Muscle of back (tissue), 13 donors: ENCODE measurements at places on chromosomes 5 and 9.

DNA sequence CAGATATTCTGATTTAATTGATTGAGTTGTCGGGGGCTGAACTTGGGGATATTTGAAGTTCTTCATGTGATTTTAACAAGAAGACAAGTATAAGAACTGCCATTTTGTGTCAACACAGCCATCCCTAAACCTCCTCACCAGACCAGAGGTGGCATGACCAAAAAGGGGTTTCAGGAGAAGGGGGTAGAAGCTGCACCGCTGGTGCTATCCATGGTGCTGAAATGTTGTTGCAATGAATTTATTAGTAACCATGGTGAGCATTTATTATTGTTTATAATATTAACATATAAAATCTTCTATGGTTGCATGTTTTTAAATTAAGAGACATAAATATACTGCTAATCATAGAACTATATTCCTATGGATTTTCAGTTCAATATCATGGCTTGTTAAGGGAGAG lies 72.3 kb downstream of the GNA14 start:
- DNase-seq, result no peak

DNA sequence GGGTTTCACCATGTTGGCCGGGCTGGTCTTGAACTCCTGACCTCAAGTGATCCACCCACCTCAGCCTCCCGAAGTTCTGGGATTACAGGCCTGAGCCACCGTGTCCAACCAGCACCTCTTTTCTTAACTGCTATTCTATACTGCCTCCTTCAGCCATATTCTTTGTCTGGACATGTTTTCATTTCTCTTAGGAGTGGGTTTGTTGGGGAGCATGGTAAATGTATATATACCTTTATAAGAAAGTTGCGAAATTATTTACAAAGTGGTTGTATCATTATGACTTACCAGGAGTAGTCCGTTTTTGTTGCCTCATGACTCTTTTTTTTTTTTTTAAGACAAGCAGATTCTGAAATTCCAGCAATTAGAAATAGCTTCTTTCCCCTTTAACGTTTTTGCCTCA lies 38.7 kb downstream of the CDC42SE2 start:
- DNase-seq, result no peak

DNA sequence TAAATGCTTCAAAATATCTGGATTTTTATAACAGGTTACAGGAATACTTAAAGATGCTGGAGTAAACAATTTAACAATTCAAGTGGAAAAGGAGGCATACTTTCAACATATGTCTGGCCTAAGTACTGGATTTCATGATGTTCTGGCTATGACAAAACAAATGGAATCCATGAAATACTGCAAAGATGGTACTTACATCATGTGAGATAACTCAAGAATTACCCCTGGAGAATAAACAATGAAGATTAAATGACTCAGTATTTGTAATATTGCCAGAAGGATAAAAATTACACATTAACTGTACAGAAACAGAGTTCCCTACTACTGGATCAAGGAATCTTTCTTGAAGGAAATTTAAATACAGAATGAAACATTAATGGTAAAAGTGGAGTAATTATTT lies 35.6 kb downstream of the SLC30A5 start:
- peak; percentile 2 for DNase-seq

- DNase-seq, result peak; percentile 95
Measured at GRCh38 chr5:32027717-32028458, 146.2 kb downstream of the GOLPH3 start.

GRCh38 chr9:121399126-121399882 lies 29.3 kb upstream of the STOM start:
- peak; percentile 22 for DNase-seq

DNA sequence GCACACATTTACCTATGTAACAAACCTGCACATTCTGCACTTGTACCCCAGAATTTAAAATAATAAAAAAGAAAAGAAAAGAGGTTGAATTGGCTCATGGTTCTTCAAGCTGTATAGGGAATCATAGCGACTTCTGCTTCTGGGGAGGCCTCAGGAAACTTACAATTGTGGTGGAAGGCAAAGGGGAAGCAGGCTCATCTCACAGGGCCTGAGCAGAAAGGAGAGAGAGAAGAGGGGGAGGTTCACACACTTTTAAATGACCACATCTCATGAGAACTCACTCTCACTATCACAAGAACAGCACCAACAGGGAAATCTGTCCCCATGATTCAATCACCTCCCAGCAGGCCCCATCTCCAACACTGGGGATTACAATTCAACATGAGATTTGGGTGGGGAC lies 214.6 kb downstream of the CDK5RAP2 start:
- DNase-seq, result no peak

- peak; percentile 81 for DNase-seq
Measured at GRCh38 chr5:4387290-4387689, 752.8 kb upstream of the ADAMTS16 start.

- DNase-seq, result no peak
Measured at GRCh38 chr5:105536675-105537074, 1974.1 kb upstream of the NUDT12 start.

- no peak for DNase-seq
Measured at GRCh38 chr5:3852161-3852916, 256.7 kb downstream of the IRX1 start.

- no peak for DNase-seq
Measured at GRCh38 chr5:73648515-73648914, 22.5 kb downstream of the ARHGEF28 start.

DNA sequence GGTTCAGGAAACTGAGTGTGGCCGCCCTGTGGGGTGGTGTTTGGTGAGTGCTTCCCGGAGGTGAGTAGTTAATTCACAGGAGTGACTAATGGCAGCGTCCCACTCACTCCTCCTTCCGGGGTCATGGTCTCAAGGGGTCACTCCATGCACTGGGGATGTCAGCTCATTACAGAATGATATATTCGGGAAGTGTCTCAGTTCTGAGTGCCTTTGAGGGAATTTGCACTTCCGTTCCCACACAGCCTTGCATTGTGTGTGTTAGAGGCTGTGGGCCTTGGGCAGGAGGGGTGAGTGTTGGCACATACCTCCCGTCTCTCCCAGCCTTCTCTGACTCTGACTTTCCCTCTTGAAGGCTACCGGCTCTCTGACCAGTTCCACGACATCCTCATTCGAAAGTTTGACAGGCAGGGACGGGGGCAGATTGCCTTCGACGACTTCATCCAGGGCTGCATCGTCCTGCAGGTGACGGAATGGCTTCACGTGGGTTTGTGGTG lies 10.5 kb upstream of the AHRR start:
- DNase-seq, result no peak

- DNase-seq, result no peak
Measured at GRCh38 chr5:160460377-160461049, 38.9 kb downstream of the PTTG1 start.

DNA sequence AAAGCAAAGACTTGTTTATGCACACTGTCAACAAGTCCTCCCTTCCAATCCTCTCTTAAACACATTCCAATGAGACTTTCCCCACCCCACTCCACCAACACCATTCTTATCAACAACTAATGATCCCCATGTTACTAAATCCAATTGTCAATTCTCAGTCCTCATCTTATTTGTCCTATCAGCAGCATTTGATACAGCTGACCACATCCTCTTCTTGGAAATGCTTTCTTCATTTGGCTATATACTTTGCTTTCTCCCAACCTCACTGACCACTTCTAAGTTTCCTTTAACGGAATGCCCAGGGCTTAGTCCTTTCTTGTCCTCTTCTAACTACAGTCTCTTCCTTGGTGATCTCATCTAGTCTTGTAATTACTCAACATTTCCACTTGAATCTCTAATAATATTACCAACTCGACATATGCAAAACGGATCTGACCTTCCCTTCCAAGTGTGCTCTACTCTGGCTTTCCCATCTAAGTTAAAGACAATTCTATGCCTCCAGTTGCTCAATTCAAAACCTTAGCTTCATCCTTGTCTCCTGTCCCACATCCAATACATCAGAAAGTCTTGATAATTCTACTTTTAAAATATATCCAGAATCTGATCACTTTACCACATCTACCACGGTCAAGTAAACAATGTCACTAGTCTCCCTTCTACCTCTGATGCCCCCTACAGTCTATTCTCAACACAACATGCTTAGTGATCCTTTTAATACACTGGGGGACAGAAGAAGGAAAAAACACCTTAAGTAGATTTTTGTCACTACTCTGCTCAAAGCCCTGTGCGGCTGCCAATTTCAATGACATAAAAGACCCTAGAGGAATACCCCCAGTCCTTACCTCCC lies 25.5 kb downstream of the AGTPBP1 start:
- DNase-seq, result no peak

- DNase-seq, result peak; percentile 24
Measured at GRCh38 chr5:2710910-2711309, 40.6 kb downstream of the IRX2 start.

GRCh38 chr9:89730715-89731114 lies 125.9 kb downstream of the GADD45G start:
- DNase-seq, result no peak

GRCh38 chr5:149961957-149962409 lies 1.4 kb downstream of the SLC26A2 start:
- peak; percentile 51 for DNase-seq

DNA sequence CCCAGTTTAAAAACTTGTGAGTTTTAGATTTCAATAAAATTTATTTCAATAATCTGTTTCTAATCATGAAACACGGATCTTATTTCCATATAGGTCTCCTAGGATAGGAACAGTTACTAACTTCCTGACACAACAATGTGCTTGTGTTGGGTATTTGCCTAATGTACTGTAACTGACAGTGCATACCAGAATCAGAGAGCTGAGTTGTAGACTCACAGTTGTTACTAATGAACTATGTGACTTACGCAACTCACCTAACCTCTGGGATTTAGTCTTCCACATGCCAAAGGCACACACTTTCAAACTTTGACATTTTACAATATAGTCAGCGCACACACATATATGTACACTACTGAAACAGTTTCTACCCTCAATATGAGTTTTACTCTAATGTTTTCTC lies 77.7 kb downstream of the HOMER1 start:
- DNase-seq, result peak; percentile 21

GRCh38 chr5:53879708-53880323 lies 319.4 kb downstream of the NDUFS4 start:
- no peak for DNase-seq

- no peak for DNase-seq
Measured at GRCh38 chr5:162565-163337, 28.5 kb upstream of the LRRC14B start.

GRCh38 chr9:127058645-127059021 lies 63.8 kb downstream of the ANGPTL2 start:
- DNase-seq, result peak; percentile 56

DNA sequence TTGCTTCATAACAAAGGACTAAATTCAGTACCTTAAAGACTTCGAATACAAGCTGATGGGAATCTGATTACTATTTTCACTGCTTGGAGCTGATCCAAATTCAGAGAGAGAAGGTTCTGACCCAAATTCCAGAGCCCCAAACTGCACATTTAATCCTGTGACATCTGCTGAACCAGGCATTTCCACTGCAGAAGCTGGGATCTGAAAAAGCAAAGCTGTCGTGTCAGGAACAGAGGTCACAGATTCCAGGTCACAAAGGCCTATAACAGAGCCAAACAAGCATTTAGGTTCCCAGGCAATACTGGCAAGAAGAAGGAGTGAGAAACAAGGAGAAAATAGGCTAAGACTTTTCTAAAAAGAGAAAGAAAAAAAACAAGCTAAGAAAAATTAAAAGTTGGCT lies 105.3 kb downstream of the UBAP2 start:
- DNase-seq, result no peak

DNA sequence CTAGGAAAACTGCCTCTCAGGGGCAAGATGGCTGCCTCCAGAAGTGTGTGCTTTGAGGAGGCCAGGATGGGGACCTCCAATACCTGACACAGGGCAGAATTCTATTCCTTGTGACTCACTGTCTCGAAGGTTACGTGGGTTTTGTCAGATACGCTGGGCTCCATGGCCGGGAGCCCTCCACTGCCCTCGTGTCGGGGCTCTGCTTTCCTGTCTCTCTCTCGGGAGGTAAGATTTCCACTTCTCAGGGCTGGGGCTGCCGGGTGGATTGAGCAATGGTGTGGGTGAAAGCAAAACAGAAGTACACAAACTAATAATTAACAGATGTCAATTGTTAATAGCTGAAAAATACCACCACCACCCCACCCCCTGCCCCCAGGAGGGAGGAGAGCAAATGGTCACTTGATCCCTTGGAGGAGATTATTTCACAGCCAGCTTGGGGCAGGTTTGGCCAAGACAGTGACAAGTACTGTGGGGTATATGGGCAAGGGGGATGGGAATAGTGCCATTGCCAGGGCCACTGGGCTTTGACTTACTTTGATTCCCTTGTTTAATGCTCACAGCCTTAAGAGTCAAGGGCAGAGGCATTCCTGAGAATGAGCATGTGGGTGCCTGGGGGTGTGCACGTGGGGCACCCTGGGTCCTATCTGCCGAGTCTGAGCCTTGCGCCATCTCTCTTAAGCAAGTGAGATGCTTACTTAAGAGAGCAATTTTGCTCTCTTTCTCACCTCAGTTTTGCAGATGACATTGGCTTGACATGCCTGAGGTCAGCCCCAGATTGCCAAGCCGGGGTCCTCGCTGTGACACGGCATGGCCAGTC lies 28.8 kb upstream of the DAB2IP start:
- no peak for DNase-seq

DNA sequence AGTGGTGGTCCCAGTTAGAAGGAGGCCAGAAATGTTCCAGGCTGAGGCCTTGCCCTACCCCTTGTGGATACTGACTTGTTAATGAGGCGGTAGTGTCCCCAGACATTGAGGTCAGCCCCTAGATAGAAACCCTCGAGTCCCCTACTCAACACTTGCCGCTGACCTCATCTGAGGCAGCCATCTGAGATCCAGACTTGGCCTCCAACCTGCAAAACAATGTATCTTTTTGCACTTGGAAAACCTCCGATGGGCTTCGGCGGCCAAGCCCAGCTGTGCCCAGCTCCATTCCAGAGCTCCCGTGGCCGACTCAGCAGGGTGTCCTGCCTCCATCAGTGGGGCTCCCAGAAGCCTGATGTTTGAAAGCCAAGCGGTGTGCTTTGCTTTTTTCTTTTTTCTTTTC lies 122.1 kb downstream of the WNK2 start:
- DNase-seq, result no peak

DNA sequence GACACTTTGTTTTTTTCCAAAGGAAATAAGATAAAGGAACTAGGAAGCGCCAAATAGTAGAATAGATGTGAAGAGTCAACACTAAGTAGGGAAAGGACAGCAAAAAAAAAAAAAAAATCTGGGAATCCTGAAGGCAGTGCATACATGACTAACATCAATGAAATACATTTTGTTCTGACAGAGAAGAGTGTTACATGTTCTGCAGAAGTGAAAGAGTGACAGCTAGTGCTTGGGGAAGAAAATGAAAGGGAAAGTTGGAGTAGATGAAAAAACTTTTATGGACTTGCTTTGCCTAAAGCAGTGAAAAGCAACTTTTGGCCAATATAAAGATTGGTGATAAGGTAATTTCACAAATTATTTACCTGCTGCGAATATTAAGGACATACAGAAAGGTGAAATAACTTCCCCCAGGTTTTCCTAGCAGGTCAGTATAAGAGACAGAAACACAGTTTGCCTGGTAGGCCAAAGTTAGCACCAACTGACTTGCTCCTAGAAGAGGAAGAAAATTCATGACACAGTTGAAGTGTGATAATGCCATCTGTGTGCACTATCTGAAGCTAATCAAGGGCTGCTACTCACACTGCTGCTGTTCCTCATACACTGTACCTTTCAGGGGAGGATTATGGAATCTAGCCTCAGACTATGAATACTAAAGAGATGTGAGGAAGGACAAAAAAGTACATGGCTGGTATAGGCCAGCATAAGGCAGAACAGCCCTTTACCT lies 38.6 kb downstream of the RANBP6 start:
- DNase-seq, result no peak
